ENCODE measurements at places on chromosomes 5 and 9. TPM values are rescaled to one million over a fixed set of nuclear protein-coding genes. Genes with fewer than 3 reads are reported as not detected.

The PCDHGA11 gene
- total RNA-seq: 1.7 TPM

The GHR gene
- total RNA-seq: 27.9 TPM

The SLCO6A1 gene
- total RNA-seq: not detected

The SLC1A1 gene
- total RNA-seq: 22.0 TPM

The DYNC2I2 gene
- total RNA-seq: 16.8 TPM

The SPINK9 gene
- total RNA-seq: not detected

The PLAC8L1 gene
- total RNA-seq: not detected

The HTR1A gene
- total RNA-seq: not detected
